ENCODE measurements at places on chromosomes 3 and 15.

DNA sequence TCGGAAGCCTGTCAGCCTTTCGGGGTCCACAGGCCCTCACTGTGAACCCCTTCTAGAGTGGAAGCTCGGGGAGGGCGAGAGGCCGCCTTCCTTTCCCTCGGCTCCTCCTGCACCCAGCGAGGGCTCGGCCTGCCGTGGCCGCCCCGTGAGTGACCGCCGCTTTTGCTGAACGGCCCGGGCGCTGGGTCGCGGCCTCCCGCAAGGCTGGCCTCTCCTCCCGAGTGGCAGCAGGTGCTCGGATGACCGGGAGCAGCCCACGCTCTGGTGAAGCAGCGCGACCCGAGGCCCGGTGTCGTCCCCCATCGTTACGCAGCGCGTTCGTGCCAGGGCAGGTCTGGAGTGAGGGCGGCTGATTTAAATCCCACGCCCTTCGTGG lies 53.8 kb downstream of the LRRK1 start:
- DNase-seq: no peak

- DNase-seq: no peak
These were observed 992.4 kb downstream of the NSUN3 start for GRCh38 chr3:95055288-95055687.

- no peak for DNase-seq
These were observed 884 bp upstream of the GLYCTK start for GRCh38 chr3:52286777-52287110.

- no peak for DNase-seq
These were observed 255.6 kb upstream of the SATB1 start for GRCh38 chr3:18680758-18681157.

- DNase-seq: peak; percentile 86
These were observed 23.5 kb downstream of the DNAH1 start for GRCh38 chr3:52339612-52340011.

GRCh38 chr3:111531446-111531845 lies 10.6 kb upstream of the CD96 start:
- DNase-seq: no peak
